NCI-H1417 treated with DMSO at 0.1 percent for 48 hours (cell line): ENCODE measurements at places on chromosomes 11 and 22.

DNA sequence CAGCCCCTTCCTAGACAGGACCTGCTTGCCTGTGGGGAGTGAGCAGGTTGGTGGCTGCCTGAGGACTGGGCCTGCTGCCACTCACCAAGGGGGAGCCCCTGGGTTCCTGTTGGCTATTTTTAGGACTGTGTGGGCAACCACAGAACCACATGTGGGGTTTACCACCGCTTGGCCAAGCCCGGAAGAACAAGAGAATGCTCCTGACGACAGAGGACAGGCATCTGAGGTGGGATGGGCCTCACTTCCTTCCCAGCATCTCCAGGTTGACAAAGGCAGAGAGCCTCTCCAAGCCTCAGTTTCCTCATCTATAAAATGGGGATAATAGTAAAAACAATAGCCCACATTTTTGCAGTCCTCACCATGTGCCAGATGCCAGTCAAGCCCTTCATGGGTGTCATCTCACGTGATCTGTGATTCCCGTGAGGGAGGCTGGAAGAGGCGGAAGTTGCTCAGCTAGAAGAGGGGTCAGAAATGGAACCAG lies 43.6 kb downstream of the LRRC32 start:
- no peak for DNase-seq

DNA sequence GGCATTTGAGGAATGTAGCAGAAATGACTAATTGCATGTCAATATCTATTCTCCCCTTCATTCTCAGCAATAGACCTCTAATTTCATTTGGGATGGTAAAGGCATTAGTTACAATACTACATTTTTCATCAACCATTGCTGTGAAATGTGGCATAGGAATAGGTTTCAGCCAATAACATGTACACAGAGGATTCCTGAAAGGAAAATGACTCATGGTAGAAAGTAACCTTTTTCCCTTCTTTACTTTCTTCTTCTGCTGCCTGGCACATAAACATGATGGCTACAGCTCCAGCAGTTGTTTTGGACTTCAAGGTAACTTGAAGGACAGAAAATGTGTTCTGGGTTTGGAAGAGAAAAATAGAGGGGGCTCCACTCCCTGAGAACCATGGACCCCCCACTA lies 231.8 kb upstream of the CTSC start:
- no peak for DNase-seq

- DNase-seq: no peak
Observed at GRCh38 chr11:119896387-119897045, 167.5 kb upstream of the NECTIN1 start.

DNA sequence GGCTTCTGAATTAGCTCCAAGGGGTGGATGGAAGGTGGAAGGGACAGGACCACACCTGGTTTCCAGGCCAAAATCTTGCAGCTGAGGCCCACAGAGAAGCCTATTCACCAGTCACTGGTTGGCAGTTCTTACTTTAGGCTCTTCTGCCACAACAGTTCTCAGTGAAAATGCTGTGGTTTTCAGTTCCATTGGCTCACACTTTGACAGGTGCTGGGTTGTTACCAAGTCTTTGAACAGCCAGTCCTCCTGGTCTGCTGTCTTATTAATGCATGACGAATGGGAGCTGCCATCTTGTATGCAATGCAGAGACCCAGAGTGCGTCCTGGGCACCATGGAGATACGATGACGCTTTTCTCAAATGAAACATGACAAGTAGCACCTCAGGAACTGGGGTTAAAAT lies 232.0 kb upstream of the ZBED5 start:
- no peak for DNase-seq

DNA sequence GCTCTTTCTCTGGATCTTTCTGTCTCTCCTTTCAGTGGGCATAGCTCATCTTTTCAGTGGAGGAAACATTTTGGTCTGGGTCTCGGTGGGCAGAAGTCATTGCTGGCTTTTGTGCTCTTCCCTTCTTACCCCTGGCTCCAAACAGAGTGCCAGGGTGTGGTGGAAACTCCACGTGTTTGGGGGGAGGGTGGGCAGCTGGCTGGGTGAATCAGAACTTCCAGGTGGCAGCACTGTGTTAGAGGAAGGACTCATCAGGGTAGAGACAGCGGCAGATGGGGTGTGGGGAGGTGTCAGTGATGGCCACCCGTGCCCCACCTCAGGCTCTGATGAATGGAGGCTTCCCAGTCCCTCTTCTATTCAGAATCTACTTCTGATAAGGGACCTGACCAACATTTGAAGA lies 114.0 kb downstream of the GRIK4 start:
- no peak for DNase-seq

DNA sequence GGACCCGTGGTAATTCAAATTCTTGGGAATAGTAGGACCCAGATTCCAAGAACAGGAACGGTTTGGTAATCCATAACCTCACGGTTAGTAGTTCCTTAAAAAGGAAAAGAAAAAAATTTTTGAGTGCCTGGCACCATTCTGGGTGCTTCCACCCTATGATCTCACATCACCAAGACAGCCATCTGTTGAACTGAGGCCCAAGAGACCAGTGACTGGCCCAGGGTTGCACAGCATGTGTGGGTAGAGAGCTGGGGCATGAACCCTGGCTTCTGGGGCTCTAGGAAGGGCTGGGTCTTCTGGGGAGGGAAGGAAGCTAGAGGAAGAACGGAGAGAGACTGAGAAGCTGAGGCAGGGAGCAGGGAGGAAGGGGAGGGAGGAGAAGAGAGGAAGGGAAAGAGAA lies 4.7 kb upstream of the SPI1 start:
- no peak for DNase-seq

DNA sequence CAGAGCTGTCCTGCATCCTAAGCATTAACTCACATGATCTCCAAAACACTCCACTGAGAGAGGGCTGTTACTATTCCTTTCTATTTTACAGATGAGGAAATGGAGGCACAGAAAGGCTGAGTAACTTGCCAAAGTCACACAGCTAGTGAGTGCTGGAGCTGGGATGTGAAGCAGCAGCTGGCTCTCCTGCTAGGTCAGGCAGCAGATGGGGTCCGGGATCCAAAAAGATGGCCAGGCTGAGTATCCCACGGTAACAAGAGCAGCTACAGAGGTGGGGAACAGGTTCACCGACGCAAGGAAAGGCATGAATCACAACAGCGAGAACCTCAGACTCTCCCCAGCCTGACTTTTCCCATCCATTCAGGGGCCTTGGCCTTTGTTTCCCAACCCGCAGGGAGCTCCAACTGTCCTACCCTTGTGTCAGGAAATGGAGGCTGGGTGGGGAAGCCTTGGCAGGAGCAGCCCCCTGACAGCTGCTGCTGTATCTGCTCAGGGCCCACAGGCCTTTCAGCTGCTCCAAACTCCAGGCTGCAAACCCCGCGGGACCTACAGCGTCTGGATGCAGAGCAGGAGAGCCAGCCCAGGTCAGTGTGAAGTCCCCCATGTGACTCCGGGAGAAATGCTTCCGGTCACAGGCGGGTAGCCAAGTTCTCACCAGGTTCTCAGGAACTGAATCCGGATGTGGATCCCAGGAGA lies 29.5 kb downstream of the DKK3 start:
- DNase-seq: no peak

DNA sequence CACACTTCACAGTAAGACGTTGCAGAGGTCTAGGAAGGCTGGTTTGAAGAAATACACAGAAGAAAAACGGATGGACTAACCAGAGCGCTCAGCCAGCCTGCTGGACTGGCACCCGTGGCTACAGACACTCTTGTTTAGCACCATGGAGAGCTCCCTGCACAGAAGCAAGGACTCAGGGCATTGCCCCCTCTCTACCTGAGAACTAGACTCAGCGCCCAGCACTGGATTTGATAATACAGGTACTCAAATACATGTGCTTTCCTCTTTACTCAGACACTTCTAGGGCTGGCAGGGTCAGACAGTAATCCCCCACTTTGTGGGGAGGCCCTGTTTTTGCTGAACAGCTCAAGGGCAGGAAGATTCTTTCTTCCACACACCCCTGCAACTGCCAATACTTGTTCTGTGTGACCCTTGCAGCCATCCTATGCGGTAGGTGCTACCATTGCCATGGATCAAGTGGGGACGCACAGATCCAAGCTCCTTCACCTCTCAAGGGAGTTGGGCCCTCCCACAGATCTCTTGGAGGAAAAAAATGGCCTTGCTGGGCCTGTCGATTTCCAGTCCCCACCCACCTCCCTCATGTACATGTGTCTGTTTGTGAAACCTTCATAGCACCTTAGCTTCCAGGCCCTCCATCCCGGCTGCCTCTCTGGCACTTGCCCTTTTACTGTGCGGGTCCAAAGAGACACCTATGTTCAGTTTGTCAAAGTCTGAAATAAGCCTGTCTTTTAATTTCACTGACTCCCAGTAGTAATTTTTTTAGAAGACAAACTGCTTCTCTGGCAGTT lies 5.1 kb upstream of the P2RX6 start:
- no peak for DNase-seq

- DNase-seq: no peak
Observed at GRCh38 chr11:12600829-12601228, 73.4 kb upstream of the TEAD1 start.

GRCh38 chr22:24404561-24405275 lies 22.7 kb upstream of the ADORA2A start:
- DNase-seq: no peak

- no peak for DNase-seq
Observed at GRCh38 chr11:132590554-132590953, 941.7 kb downstream of the OPCML start.

- no peak for DNase-seq
Observed at GRCh38 chr11:4495487-4495886, 13.0 kb downstream of the OR52K1 start.

DNA sequence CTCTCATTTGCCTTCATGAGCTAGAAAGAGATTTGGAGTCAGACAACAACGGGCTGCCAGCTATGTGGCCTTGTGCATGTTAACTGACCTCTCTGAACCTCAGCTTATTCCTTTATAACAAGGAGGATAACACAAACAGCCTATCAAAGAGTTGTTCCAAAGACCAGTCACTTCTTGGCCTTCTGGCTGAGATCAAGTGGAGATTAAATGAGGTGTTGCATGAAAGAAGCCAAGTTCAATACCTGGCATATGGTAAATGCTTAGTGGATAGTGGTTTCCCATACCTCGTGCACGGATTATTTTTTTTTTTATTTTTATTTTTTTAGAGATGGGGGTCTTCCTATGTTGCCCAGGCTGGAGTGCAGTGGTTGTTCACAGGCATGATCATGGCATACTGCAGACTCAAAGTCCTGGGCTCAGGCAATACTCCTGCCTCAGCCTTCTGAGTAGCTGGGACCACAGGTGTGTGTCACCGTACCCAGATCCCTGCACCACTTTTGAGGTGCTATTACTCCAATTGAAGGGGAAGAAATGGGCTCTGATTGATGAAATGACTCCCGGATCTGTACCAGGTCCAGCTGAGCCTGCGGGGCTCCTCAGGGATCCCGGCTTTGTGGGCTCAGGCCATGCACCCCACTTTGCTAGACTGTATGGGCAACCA lies 4.9 kb downstream of the LGALS1 start:
- DNase-seq: no peak

- no peak for DNase-seq
Observed at GRCh38 chr11:134270250-134270714, 5.9 kb upstream of the GLB1L3 start.

DNA sequence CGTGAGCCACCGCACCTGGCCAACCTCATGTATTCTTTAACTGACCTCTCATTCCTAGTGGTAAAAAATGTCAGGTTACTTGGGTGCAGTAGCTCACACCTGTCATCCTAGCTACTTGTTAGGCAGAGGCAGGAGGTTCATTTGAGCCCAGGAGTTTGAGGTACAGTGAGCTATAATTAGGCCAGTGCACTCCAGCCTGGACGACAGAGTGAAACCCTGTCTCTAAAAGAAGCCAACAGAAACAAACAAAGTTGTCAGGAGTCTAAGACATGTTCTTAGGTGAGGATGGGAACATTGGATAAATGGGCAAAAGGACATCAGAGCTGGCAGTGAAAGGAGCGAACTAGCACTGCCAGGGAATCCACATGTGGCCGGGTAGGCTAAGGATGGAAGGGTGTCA lies 18.1 kb downstream of the MADD start:
- DNase-seq: no peak

DNA sequence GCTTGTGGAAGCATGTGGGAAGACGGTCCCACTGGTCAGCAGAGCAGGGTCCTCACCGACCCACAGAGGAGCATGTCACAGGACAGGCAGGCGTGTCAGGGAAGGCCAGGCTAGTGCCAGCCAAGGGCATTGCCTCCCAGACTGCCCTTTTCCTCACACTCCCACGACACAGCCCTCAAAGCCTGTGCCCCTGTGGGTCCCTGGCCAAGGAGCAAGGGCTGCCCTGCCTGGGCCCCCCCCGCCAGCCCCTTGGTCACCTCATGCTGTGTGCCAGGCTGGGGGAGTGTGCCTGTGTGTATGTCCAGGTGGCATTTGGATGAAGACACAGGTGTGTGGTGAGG lies 74.7 kb downstream of the MED15 start:
- DNase-seq: no peak

GRCh38 chr11:27976262-27976661 lies 131.7 kb downstream of the KIF18A start:
- DNase-seq: no peak

DNA sequence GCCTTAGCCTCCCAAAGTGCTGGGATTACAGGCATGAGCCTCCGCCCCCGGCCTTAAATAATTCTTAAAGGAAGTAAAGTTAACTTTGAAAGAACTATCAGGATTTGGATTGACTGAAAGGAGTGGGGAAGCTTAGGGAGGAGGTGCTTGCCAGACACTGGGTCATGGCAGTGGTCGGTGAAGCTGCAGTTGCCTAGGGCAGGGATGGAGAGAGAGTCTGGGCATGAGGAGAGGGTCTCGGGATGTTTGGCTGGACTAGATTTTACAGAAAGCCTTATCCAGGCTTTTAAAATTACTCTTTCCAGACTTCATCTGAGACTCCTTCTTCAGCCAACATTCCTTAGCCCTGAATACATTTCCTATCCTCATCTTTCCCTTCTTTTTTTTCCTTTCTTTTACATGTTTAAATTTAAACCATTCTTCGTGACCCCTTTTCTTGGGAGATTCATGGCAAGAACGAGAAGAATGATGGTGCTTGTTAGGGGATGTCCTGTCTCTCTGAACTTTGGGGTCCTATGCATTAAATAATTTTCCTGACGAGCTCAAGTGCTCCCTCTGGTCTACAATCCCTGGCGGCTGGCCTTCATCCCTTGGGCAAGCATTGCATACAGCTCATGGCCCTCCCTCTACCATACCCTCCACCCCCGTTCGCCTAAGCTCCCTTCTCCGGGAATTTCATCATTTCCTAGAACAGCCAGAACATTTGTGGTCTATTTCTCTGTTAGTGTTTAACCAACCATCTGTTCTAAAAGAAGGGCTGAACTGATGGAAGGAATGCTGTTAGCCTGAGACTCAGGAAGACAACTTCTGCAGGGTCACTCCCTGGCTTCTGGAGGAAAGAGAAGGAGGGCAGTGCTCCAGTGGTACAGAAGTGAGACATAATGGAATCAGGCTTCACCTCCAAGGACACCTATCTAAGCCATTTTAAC lies at the start of gene NNMT:
TSS of gene NNMT (plus strand) at position 724 of the 929 bp plus-strand sequence. CDS start at position 882, 158 bp downstream.
- no peak for DNase-seq

DNA sequence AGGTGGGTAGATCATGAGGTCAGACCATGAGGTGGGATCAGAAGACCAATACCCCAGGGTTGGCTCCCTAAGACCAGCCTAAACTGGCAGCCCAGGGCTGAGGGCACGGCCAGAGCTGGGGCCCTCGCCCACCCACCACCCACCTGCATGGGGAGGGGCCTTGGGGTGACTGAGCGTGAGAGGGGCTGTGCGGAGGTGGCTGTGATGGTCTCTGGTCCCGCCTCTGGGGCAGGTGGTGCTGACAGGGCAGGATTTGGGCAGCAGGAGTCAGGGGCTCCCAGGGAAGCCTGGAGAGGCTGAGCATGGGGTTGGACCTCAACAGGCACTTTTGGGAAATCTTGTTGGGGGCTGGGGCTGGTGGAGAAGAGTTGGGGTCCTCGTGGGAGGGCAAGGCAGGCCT lies 39.8 kb upstream of the MUC5AC start:
- DNase-seq: no peak

GRCh38 chr11:116976941-116977570 lies 121.2 kb downstream of the SIK3 start:
- no peak for DNase-seq

- no peak for DNase-seq
Observed at GRCh38 chr11:2583605-2583958, 116.2 kb downstream of the KCNQ1OT1 start.
